MCF 10A (cell line): ENCODE measurements at places on chromosomes 11 and 22. TPM values are rescaled to one million over a fixed set of nuclear protein-coding genes. Genes with fewer than 3 reads are reported as not detected.

The ZNF70 gene
- 3.3 and 4.5 TPM in 2 replicates for total RNA-seq

The ATG13 gene
- 75.1 and 91.7 TPM in 2 replicates for total RNA-seq

The WBP2NL gene
- 0.66 and 1.1 TPM in 2 replicates for total RNA-seq

The MDK gene
- 0.49 and 1.8 TPM in 2 replicates for total RNA-seq

The OR8D4 gene
- total RNA-seq, result not detected in 2 replicates

- DNase-seq, result peak; percentile 20
Observed at GRCh38 chr11:125976156-125976555, 30.3 kb downstream of the VSIG10L2 start.

- no peak for DNase-seq
Observed at GRCh38 chr22:36363349-36363981, 24.3 kb downstream of the MYH9 start.

DNA sequence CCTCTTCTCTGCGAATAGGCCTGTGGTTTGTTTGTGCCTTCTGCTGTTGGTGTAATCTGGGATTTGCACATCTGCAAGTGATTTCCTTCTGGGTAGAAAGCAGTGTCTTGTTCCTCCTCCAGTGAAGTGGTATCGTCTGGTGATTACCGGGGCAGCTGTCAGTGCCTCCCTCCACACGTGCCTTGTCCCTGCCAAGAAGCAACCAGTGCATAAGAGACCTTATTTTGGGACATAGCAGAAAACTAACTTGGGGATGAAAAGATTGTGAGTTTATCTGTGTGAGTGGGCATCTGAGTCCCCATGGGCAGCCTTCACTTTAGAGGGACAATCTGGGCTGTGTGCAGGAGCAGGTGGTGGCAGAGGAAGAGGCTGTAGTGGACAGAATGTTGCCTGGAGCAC, 71.5 kb upstream of the SORL1-AS1 start:
- DNase-seq, result no peak

GRCh38 chr22:35488513-35488912, 52.1 kb upstream of the RASD2 start:
- no peak for DNase-seq

- no peak for DNase-seq
Observed at GRCh38 chr11:84035645-84036044, 749.5 kb upstream of the CCDC90B start.

GRCh38 chr22:27802346-27803073, 954 bp upstream of the MN1 start:
- no peak for DNase-seq

- peak; percentile 95 for DNase-seq
Observed at GRCh38 chr22:38313384-38313955, 3.8 kb downstream of the CSNK1E start.

DNA sequence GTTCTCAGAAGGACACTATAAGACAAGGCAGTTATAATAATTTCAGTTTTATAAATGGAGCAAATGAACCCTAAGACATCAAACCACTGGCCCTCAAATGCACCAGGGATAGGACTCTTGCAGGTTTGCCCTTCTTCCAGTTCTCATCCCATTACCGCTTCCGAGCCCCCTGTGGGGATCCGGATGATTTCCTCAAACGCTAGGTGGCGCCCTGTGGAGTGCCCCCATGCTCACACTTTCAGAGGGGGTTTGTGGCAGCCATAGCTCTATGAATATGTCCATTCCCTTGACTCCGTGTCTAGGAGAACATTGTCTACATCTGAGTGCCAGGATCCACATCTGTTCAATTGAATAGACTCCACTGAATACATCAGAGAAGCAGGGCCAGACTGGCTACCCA, 816.3 kb downstream of the NTM start:
- DNase-seq, result no peak

DNA sequence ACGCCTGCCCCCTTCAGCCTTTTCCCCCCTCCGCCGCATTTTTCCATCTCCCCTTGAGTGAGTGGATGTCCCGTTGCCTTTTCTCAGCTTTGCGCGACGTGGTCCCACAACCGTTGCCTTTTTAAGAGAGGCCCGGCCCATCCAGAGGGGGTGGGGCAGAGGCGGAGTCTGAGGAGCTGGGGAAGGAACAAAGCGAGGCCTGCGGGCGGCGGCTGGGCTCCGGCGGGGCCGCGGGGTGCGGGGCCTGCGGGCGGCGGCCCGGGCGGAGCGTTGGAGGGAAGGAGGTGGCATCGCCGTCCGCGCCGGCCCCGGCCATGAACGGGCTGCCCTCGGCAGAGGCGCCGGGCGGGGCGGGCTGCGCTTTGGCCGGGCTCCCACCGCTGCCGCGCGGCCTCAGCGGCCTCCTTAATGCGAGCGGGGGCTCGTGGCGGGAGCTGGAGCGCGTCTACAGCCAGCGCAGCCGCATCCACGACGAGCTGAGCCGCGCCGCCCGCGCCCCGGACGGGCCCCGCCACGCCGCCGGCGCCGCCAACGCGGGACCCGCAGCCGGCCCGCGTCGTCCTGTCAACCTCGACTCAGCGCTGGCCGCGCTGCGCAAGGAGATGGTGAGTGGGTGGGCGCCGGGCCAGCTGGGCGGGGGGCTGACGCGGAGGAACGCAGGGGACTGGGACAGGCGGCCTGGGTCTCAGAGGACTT, at the start of gene FAM89B:
Gene FAM89B, plus strand, starts transcription at position 183 of the 696 bp plus-strand sequence. Its CDS starts 132 bp downstream, at position 315.
- peak; percentile 89 for DNase-seq

DNA sequence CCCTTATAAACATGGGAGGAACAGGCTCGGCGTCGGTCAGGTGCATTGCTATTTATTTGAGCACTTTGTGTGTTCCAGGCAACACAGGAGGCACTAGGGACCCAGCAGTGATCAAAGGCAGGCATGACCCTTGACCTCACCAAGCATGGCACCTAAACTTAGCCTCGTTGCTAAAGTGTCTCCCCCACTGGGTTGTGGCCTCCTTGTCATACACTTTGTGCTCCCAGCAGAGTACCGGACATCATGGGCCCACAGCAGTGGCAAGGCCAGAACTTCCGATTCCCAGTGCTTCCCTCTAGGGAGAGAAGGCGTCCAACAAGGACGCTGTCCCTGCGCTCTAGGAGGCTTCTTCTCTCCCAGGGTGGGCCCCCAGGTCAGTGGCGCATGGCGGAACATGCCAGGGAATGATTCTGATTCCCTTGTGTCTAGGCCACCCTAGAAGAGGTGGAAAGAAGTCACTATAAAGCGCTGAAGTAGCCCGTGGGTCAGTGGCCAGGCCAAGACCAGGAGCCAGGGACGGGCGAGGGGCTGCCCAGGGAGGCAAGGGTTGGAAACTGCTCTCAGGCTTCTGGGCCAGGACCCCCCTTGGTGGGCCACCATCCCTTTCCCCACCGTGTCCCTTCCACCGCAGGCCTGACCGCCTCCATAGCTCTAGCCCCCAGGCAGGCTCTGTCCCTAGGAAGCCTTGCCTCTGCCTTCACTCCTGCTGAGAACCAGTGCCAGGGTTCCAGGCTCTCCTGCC, 19.7 kb downstream of the TOM1 start:
- no peak for DNase-seq

DNA sequence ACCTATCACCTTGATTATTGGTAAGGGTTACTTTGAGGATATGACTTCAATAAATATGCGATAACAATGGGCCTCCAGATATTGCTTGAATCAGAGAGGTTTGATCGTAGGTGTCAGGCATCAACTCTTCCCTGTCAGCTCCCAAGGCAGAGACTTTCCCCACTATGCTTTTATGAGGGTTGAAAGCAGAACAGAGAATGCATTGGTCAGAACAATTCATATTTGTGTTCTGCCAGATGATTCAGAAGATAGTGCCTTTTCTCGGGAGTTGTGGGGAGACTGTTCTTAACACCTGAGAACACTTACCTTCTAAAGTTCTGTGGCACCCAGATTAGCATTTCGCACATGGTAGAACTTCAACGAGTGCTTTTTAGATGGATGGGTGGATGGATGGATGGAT, 386.3 kb upstream of the CADM1 start:
- no peak for DNase-seq

DNA sequence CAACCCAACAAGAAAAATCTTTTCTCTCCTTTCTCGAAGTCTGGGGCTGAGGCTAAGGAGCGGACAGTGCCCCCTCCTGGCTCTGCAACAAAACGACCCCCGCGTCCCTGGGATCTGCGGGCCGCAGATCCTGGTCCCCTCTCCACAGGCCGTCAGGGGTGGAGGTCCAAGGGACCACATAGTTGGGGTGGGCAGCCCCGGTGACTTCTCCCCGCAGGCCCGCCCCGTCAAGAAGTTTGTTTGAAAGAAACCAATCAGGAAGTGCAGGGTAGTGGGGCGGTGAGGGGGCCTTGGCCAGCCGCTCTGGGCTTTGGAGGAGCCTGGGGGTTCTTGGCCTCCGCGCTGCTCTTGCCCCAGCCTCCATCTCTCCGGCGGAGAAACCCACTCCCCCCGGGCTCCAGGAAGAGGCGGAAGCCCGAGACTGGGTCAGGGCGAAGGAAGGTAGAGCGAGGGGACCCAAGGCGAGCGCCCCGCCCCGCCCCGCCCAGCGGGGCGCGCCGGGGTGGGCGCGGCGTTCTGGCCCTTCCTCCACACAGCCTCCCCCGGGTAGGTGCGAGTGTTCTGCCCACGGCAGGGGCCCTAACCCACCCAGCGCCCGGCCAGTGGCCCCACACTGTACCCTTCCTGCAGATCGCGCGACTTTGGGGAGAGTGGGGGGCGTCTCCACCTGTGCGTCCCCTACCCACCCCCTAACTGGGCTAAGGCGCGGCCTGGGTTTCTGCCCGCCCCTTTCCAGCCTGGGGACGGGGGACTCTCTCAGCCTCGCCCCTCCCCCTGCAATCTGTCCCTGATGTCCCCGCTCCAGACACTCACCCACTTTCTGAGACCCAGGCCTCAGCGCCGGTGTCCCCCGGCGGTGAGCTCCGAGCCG, 1.3 kb downstream of the TP53I11 start:
- no peak for DNase-seq

DNA sequence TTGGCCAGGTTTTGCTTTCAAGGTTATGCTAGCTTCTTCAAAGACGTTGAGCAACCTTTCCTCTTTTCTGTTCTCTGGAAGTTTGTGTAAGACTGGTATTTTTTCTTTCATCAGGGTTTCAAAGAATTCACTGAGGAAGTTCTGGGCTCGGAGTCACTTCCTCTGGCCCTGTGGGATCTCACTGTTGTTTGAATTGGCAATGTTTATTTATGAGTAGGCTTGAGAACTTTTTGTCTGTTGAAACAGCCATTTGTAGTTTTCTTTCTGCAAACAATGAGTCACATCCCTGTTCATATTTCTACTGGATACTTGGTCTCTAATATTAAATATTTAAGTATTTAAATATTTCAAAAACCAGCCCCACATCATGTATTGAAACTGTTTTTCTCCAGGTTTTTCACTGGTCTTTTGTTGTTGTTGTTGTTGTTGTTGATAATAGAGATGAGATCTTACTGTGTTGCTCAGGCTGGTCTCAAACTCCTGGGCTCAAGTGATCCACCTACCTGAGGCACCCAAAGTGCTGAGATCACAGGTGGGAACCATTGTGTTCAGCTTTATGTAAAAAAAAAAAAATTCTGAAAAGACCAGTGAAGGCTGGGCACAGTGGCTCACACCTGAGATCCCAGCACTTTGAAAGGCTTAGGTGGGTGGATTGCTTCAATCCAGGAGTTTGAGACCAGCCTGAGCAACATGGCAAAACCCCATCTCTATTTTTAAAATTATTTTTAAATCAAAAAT, 26.9 kb downstream of the SUSD2 start:
- DNase-seq, result peak; percentile 98

DNA sequence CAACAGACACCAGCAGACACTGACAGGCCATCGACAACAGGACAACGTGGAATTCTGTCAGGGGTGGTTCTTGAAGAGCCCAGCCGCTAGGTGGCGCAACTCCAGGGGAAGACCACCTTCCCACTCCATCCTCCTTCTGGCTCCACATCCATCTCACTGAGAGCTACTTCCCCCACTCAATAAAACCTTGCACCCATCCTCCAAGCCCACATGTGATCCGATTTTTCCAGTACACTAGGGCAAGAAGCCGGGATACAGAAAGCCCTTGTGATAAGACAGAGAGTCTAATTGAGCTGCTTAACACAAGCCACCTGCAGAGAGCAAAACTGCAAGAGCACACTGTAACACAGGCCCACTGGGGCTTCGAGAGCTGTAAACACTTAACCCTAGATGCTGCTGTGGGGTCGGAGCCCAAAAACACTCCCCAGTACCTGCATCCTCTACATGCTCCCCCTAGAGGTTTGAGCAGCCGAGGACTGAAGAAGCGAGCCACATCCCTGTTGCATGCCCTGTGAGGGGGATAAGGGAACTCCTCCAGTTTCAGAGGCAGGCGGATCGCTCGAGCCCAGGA, 11.5 kb upstream of the RAB39A start:
- DNase-seq, result peak; percentile 49

DNA sequence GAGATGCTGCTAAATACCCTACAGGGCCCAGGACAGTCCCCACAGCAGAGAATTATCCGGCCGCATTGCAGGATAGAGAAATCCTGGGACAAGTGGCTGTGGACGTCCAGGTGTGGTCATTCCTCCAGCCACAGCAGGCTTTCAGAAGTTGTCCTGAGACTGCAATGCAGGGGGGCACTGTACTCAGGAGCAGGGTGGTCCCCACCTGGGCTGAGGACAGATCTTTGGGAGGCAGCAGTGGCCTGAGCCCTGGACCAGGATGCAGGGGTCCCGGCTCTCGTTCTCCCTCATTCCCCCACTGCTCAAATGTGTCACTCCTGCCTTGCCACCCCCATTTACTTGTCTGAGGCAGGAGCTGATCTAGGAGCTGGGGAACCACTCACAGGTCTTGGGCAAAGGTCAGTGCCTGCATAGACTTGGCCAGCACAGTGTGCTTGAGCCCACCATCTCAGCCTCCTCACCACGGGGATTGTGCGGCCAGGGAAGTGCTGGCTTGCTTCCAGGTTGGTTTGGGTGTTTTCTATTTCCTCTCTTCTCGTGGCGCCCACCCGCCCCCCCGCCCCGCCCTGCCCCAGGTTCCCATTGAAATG, 15.3 kb downstream of the LINC01488 start:
- DNase-seq, result no peak

GRCh38 chr22:48347311-48347710, 1480.4 kb downstream of the BRD1 start:
- DNase-seq, result no peak

GRCh38 chr11:116242006-116242405, 530.8 kb downstream of the BUD13 start:
- no peak for DNase-seq

- DNase-seq, result peak; percentile 66
Observed at GRCh38 chr11:64787526-64788320, 9.4 kb upstream of the SF1 start.

- no peak for DNase-seq
Observed at GRCh38 chr11:66467756-66468155, 1.1 kb downstream of the PELI3 start.

DNA sequence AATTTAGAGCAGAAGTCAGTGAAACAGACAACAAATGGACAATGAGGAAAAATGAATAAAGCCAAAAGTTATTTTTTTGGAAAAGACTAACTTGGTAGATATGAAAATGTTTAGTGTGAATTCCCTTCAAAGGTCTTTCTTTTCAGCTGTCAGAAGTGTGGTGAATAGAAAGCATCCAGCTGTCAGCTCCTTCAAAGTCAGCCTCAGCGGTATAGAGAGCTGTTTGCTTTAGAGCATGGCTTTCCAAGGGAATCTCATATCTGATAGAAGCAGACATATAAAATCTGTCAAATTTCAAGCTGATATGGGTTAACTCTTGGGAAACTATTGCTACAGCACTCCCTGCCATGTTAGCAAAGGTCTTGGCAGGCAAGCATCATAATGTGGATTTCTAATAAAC, 309.3 kb downstream of the CASP12 start:
- no peak for DNase-seq
